Mucosa of gallbladder (tissue), 1 donor: ENCODE measurements at places on chromosomes 7 and 10. TPM values are rescaled to one million over a fixed set of nuclear protein-coding genes. Genes with fewer than 3 reads are reported as not detected.

GRCh38 chr10:116668446-116668845, 47.7 kb downstream of the PNLIPRP2 start:
- DNase-seq: no peak

DNA sequence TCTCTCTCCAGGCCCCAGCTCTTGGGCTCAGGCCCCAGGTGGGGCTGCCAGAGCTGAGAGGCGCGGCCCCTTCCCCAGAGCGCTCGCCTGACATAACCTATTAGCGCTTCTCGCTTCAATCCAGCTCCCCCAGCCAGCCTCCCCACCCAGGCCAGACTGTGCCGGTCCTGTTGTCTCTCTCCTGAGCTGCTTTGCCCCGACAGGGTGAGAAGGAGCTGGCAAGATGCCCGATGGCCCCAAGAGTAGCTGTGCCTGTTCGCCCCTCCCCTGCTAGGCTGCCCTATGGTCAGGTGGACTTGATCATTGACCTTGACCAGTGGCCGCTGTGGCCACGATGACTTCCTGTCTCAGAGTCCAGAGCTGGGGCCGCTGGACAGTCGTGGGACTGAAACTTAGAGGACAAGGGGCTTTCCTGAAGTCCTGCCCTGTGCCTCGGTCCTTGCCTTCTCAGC, 9.1 kb downstream of the TMEM270 start:
- no peak for DNase-seq

Gene LRRD1
- not detected for total RNA-seq

Gene WEE2
- not detected for total RNA-seq

- DNase-seq: no peak
These were observed 3.4 kb upstream of the KMT2E start for GRCh38 chr7:105010504-105011130.

Gene DUS4L
- total RNA-seq: 6.6 TPM

DNA sequence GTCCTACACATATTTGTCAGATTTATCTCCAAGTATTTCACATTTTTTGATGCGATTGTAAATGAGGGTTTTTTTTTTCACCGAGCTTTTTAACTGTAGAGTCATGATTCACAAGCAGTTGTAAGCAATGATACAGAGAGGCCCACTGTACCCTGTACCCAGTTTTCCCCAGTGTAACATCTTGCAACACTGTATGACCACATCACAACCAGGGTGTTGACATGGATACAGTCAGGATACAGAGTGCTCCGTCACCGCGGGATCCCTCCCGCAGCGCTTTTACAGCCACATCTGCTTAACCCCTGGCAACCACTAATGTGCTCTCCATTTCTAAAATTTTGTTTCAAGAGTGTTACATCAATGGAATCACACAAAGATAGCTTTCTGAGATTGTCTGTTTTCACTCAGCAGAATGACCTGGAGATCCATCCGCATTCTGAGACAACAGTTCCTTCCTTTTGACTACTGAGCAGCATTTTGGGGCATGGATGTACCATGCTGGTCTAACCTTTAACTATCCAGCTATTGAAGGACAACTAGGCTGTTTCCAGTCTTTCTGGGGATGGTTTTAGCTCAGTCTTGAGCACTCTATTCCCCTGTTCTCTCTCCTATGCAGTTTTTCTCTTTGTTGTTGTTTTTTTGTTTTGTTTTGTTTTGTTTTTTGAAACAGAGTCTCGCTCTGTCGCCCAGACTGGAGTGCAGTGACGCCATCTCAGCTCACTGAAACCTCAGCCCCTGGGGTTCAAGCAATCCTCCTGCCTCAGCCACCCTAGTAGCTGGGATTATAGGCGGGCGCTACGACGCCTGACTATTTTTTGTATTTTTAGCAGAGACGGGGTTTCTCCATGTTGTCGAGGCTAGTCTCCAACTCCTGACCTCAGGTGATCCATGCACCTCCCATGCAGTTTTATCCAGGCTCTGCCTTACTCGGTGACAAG, 25.9 kb downstream of the GPRIN2 start:
- no peak for DNase-seq

DNA sequence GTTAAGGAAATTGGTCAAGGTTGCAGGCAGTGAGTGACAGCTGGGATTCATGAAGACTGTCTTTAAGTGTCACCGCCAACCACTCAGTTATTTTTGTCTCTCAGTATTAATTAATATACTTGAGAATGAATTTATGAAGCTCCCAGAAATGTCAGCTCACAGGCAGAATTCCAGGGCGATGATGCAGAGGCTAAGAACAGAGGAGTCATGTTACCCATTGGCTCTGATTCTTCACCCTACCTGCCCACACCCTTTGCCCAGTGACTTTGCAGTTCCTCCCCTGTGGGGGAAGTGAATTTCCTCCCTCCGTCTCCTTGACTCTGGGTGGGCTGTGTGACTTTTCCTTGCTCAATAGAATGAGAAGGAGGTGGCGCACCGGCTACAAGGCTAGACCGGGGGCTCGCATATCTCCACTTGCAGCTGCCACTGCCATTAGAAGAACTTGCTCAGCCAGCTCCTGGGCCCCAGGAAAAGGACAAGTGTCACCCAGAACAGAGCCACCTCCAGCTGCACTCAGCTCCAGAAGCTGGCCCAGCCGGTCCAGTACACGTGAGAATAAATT, 157.1 kb upstream of the PRKCQ start:
- DNase-seq: peak; percentile 78
